Left renal cortex interstitium (tissue), 4 donors: ENCODE measurements at places on chromosomes 7 and 10. TPM values are rescaled to one million over a fixed set of nuclear protein-coding genes. Genes with fewer than 3 reads are reported as not detected.

- no peak for DNase-seq
Measured at GRCh38 chr10:29563420-29564035, 71.2 kb downstream of the SVIL start.

Gene PHKG1
- 2.3 TPM for polyA plus RNA-seq

Gene TEX47
- polyA plus RNA-seq = not detected

Gene FAM25A
- not detected for polyA plus RNA-seq

- no peak for DNase-seq
Measured at GRCh38 chr10:9596368-9596920, 1421.2 kb upstream of the CELF2 start.

Gene SLC26A4
- 3.6 TPM for polyA plus RNA-seq

DNA sequence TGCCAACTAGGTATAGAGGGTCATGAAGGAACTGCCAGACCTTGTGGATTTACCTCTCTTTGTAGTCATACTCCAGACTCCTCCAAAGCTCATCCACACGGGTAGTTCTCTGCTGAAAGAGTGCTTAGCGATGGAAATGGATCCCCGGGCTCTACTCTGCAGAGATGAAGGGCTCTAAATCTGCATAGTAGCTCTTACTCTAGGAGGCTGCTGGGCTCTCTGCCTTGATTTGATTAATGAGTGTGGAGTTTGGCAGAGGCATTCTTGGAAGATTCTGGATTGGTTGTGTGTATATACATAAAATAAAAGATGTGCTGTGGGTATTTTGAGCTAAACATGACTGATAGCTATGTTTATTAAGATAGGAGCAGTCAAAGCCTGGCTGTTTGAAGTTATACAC, 21.3 kb upstream of the CPXM2 start:
- DNase-seq = no peak

GRCh38 chr7:66050337-66050957, 25.2 kb upstream of the ASL start:
- DNase-seq = no peak

GRCh38 chr10:63699785-63700613, 178.8 kb downstream of the REEP3 start:
- DNase-seq = no peak

Gene CASTOR2
- 5.0 TPM for polyA plus RNA-seq

Gene SPOCK2
- polyA plus RNA-seq = 147 TPM

Gene TRIM8
- polyA plus RNA-seq = 157 TPM

- no peak for DNase-seq
Measured at GRCh38 chr10:89662596-89662995, 17.6 kb upstream of the PANK1 start.

GRCh38 chr7:75739796-75740672, 1.3 kb upstream of the HIP1 start:
- no peak for DNase-seq

DNA sequence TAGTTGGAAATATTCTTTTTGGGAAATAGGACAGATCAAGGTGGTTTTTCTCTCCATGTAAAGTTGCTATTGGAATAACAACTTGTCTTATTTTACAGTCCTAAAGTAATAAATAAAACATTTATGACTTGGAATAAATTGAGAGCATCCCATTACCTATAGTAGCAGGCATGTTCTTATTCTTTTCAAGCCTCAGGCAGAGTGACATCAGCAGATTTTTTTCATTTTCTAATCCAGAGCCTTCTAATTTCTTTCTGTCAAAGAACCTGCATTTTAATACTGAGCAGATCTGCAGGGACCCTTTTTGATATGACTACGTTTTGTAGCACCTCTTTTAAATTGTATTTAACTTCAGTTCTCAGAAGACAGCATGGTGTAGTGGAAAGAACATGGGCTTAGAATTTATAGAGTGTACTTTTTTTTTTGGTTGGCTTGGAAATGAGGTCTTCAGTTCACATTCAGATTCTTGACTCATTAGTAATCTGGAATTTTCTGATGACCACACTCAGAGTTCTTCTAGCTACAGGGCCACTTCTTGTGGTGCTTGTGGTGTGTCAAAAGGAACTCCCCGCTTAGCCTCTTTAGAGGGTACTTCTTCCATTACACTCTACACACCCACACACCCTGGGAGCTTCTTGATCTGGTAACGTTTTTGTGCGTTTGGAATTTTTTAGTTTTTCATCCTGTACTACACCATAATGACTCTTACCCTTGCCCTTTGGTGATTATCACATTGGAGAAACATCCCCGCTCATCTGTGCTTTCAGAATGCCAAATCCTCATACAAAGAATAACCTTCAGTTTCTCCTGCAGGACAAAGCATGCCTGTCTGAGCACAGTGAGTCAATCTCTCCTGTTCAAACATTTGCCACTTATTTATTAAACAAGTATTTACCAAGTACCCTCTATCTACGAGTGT, 34.6 kb downstream of the AGK start:
- DNase-seq = no peak

Gene CFAP46
- polyA plus RNA-seq = 7.0 TPM

- no peak for DNase-seq
Measured at GRCh38 chr7:133310232-133310862, 57.5 kb downstream of the EXOC4 start.

Gene LRMDA
- polyA plus RNA-seq = 20.7 TPM

GRCh38 chr10:35614312-35614711, 9.2 kb downstream of the GJD4 start:
- DNase-seq = no peak

DNA sequence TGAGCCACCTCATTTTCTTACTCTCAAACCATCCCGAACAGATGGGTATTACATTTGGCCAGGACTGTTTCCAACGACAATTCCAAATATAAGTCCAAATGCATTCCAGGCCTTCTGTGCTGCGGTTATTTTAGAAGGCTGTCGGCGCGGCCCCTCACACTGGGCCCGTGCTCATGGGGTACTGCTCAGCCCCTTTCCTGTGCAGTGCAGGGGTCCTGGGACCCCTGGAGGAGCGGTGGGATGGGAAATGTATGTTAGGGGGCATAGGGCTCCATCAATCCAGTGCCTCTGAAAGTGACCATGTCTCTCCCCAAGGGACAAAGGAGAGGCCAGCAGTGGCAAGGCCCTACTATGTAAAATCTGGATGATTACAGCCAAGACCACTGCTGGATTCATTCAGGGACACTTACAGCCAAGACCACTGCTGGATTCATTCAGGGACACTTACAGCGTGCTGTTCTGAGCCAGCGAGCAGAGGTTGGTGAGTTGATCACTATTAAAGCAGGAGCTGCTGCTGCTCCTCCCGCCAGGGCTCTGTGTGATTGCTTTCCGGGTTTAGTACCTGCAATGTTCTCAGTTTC, 66.3 kb downstream of the CHST15 start:
- DNase-seq = no peak

- no peak for DNase-seq
Measured at GRCh38 chr7:69947998-69948397, 349.7 kb downstream of the AUTS2 start.

DNA sequence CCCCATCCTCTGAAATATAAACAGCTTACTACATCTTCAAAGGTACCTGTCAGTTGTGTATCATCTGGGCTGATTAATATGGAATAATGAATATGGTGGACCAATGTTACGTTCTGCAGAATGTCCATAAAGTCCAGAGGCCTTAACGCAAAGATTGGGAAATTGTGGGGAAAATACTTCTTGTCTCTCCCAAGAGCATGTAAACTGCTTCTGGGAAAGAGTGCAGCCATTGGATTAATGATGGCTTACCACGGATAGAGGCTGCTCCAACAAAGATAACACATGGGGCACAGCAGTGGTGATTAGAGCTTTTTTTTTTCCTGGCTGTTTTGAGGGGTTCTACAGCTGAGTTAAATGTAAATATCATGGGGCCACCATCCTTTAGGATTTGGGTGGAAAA, 340.4 kb upstream of the AKR1E2 start:
- DNase-seq = no peak

GRCh38 chr10:55979203-55979602, 381.9 kb downstream of the ZWINT start:
- no peak for DNase-seq

Gene ITPRID1
- polyA plus RNA-seq = not detected

- no peak for DNase-seq
Measured at GRCh38 chr10:99525897-99526296, 6.8 kb upstream of the NKX2-3 start.

- DNase-seq = no peak
Measured at GRCh38 chr7:108283252-108283651, 153.1 kb upstream of the LAMB4 start.

DNA sequence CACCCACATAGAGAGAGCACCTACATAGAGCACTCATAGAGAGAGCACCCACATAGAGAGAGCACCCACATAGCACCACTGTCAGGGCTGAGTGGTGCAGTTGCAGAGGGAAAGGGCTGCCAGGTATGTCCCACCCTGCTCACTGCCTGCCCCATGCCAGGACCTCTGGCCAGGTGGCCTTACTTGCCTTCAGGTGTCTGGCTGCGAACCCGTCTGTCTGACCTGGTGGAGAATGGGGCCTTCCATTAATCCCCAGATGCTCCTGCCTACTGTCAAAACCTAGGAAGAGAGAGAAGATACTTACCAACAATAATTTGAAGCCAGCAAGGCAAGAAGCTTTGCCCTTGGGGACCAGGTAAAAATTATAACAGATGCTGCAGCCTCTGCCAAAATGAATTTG, 51.1 kb downstream of the INSIG1 start:
- DNase-seq = no peak

DNA sequence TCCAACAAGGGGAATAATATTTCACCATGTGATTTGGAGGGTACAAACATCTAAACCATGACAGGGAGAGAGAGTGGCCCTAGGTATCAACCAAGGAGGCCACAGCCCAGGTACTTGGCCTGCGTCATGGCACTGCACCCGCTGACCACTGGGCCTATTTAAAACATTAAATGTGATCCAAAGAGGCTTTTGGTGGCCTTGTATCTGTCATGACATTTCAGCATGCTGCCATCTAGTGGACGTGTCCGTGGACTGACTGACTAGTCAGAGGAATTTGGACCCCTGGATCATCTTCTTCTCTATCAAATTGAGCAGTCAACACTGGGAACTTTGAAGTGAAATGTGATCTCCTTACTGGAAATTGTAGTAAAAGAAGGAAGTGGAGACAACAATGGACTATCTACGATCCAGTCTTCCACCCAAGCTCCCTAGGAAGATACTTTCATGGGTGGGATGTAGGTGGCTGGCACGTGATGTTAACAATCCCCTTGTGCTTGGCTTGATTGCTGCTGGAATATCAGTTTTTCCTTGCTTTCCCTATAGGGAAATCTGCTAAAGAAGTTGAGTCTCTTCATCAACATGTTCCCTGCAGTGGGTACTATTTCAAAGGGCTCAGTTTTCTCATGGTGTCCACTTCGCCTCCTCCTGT, 24.6 kb upstream of the ITGA8 start:
- no peak for DNase-seq

Gene MYO1G
- 0.59 TPM for polyA plus RNA-seq

- DNase-seq = no peak
Measured at GRCh38 chr7:24231493-24231892, 52.5 kb upstream of the NPY start.

Gene AKR1C8
- polyA plus RNA-seq = 0.20 TPM

Gene CALN1
- 1.1 TPM for polyA plus RNA-seq
